ENCODE measurements at places on chromosomes 3 and 15.

GRCh38 chr15:76512971-76513370 is 176.4 kb downstream of the ISL2 start:
- DNase-seq, result no peak

DNA sequence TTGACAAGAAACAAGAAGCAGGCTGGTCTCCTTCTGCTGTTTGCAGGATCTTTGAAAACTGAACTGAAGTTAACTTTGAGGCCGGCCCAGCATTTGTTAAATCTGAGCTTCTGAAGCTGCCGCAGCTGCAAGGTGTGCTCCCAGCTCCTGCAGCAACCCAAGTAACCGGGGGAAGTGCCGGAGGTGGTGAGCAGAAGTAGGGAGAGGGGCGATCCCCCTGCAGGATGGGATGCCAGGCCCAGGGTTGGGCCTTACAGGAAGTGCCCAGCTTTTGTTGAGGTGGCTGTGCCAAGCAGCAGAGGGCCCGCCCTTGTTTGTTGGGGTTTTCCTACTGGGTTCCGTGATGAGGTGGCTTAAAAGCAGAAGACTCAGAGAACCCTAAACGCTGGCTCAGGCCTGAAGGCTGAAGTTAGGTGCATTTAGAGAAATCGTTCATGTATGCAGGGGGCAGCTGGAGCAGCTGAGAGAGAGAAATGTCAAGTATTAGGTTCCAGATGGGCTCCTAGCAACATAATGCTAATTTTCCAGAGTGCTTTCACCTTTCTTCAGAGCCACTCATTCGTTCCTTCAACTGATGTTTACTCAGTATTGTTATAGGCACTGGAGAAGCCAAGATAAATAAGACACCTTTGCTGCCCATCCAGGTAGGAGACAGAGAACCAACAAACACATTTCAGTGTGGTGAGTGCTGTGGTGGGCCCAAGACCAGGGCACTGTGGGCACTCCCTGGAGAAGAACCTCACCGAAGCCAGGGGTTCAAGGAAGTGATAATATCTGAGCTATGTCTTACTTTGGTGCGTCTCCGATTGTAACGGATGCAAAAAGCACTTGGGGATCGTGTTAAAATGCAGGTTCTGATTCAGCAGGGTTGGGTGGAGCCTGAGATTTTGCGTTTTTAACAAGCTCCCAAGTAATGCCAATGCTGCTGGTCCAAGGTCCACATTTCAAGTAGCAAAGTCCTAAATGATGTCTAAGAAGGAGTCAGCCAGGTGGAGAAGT is 42.2 kb upstream of the PLCL2 start:
- DNase-seq, result peak; percentile 33

DNA sequence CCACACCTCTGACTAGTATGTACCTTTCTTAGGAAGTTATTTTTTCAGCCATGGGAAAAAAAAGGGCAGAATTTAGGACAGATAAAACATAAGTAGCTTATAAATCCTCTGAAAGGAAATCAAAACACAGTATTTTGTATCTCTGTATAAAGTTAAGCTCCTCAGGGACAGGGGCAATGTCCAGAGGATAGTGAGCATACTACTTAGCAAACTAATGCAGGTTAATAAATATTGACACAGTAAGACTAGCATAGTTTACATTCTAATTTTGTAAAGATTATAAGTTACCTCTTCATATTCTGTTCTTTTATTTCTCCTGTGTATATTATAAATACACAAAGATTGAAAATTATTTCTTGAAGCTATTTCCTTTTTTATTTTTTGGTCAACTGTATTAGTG is 2.1 kb downstream of the UBE3A start:
- DNase-seq, result no peak

DNA sequence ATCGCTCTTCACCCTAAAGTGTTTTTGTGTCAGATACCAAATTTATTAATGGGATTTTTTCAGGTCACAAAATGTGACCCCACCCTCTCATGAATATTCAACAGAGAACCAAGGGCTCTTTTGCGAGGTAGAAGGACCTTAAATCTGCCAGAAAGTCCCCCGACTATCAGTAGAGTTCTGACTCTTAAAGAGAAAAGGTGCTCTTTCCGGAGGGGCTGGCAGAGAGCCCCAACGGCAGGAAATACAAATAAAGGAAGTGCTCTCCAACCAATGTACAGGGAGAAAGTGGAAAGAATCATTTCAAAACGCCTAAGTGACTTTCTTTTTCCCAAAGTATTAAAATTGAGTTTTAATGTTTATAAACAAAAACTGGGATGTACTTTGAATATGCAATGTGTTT is 517.2 kb downstream of the FOXP1 start:
- no peak for DNase-seq

DNA sequence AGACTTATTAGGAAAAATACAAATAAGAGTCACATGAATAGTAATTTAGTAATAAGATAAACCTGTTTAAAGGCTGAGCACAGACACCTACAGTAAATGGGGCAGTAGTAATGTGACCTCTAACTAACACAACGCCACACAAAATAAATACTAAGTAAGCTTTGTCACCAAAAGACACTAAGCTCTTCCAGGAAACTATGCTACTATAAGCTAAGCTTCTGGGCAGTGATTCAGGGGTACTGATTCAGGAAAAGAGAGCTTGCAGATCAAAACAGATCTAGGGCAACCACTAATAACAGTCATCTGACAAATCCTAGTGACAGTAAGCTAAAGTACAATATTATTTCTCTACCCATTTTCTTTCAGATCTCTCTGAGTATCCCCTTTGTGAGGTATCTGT is 68.8 kb downstream of the PLOD2 start:
- DNase-seq, result no peak

DNA sequence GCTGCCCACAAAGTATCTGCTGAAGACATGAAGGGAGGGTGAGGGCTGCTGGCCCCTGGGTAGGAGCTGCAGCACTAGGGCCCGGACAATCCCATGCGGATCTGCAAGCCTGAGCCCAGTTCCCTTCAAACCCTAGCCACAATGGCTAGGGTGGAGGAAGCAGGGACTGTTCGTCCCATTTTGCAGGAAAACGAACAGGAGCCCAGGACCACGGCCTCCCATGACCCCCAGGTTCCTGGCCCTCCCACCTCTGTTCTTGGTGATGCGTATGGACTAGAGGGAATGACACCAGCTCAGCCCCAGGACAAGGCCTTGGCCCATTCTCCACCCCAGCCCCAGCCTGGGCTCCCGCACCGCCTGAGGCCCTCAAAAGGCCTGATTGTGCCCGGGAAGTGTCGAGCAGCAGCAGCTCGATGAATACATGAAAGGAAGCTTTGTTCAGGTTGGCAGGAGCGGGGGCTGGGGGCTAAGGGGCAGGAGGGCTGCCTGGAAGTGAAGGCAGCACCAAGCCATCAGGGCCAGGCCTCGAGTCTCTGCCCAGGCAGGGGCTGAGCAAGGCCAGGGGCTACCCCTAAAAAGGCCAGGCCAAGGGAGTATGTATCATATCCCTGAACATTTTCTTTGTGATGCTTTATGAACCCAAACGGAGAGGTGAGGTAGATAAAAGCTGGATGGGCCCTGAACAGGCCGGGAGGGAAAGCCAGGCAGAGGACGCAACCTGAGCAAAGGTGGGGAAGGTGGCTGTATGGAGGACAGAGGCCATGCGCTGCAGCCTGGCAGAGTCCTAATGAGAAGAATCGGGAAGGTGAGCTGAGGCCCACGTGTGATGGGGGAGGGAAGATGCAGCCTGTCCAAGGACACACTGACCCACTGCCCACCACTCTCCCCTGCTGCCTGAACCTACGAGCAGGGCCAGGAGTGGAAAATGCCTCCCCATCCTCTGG is 12.2 kb downstream of the SEMA7A start:
- DNase-seq, result no peak

DNA sequence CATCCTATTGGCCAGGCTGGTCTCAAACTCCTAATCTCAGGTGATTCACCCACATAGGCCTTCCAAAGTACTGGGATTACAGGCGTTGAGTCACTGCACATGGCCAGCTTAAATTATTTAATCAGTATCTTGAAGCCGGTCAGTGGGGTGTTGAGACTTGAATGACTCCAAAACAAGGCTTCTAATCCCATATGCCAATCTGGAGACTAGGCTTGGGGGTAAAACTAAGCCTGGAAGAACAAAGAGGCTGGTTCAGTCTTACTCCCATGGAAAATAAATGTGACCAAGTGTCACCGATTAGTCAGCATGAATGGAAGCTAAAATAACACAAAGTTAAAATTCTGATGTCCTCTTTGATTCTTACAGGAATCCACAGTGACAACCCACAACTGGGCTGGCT is 509.1 kb downstream of the FOXP1 start:
- no peak for DNase-seq
